CD4-positive, alpha-beta T cell treated with Interleukin-17A for 1 hour (primary cell): ENCODE measurements at places on chromosomes 3 and 15.

GRCh38 chr3:191531434-191531972 lies 70.5 kb downstream of the PYDC2 start:
- no peak for DNase-seq

DNA sequence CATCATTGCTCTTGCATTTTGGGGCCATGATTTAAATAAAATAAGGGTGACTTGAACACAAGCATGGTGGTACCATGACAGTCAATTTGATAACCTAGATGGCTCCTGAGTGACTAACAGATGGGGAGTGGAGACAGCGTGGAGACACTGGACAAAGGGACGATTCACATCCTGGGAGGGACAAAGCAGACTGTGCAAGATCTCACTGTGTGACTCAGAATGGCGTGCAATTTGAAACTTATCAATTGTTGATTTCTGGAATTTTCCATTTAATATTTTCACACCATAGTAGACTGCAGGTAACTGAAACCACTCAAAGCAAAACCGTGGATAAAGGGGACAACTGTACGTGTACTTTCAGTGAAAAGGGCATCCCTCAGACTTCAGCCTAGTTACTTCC lies 25.5 kb downstream of the MCCC1 start:
- no peak for DNase-seq

GRCh38 chr3:178246004-178246403 lies 290.2 kb upstream of the KCNMB2 start:
- DNase-seq: no peak

DNA sequence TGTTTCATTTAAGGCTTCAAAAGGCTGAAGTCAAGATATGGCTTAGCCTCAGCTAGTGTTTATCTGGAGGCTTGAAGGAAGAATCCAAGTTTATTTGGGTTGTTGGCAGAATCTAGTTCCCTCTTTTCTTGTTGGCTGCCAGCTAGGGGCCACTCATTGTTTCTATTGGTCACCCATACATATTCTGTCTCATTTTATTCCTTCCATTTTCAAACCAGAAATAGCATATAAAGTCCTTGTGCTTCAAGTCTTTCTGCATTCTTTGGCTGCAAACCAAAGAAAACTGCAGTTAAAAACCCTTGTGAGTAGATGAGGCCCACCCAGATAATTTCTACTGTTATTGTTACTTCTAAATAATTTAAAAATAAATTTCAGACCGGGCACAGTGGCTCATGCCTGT lies 301.7 kb downstream of the OXSM start:
- DNase-seq: no peak

GRCh38 chr3:72277710-72278109 lies 492.8 kb upstream of the PROK2 start:
- no peak for DNase-seq

DNA sequence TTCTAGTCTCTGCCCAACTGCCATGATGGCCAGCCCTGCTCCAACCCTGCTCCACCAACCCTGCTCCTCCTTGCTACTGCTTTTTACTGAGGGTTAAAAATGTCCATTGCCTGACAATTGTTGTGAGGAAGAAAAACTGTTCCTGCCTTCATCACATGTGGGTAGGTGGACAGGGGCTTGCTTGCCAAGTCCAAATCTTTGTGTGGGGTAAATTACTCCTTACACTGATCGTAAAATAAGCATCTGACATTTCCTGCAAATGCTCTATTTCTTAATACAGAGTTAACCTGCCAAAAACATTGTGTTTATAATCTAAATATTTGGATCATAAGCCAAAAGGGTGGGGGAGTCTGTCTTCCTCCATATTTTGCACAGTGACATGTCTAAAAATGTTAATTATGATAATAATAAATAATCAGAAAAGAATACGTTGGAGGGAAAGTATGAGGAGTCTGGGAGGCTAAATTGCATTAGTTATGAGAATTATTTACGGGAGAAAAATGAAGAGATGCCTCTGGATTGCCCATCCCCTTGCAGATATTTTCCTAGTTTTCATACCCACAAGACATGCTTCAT lies 242.5 kb upstream of the TBL1XR1 start:
- DNase-seq: no peak

DNA sequence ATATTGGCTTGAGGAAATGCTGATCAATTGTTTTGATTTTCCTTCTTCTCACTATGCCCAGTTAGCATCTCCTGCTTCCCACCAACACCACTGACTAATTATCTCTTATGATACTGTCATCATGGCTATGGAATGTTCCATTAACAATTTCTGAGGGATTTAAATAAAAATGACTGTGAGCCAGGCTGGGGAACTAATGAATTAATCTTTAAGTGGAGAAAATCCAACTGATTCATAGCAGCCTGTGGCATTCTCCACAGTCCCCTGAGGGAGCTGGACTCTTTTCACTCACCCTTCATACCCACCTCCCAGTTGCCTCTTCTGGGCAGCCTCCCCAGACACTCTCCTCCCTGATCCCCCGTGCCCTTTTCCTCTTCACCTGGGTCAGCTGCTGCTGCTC lies 353.6 kb downstream of the CLSTN2 start:
- DNase-seq: no peak
